ENCODE measurements at places on chromosomes 2 and 18.
A peak's percentile ranks its signal among the peaks of the same experiment; 100 is the strongest.

GRCh38 chr2:191488135-191488534 is 189.8 kb upstream of the NABP1 start:
- DNase-seq = no peak

DNA sequence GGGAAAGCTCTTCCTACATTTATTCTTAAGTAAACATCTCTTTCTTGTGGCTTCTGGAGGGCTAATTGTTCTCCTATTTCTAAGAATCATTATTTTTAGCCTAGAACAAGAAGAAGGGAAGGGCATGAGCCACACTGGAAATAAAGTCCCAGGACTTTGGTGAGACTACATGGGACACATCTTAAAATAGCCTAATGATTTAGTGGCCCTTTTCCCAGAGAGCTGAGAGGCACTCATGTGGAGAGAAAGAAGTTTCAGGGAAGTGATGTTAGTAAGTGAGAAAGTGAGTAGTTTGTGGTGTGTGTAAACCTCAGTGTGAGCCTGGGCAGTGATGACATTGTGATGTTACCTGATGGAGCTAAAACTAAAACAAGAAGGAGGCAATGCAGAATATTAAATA is 14.6 kb downstream of the ITGA4 start:
- no peak for DNase-seq

- no peak for DNase-seq
Measured at GRCh38 chr2:124489686-124490085, 464.6 kb downstream of the CNTNAP5 start.

DNA sequence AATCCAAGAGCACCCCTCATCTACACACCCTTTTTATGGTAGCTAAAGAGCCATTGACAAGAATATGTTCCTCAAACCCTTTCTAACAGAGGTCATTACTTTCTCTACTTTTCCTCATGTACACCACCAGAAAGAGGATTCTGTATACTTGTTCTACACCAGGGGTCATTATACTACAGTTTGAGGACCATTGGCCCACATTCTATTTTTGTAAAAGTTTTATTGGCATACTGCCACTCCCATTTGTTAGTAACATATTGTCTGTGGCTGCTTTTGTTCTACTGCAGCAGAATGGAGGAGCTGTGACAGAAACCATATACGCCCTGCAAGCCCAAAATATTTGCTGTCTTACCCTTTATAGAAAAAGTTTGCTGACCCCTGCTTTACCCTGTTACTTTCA is 14.3 kb downstream of the HTR2B start:
- no peak for DNase-seq

DNA sequence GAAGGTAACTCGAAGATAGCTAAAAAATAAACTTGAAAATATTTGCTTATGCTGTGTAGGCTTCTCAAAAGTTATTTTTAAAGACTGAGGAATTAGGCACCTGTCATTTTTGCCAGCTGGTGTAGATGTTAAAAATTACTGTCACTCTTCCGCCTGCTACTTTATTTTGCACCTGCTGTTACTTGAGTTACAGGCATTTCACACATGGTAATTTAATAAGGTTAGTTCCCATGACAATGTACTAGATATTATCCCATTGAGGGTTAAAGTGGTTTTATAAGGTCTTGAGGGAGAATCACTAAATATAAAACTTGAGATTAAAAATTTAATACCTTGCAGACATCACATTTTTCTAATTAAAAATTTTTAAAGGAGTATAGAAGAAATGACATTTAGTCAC is 26.6 kb downstream of the MYL1 start:
- no peak for DNase-seq

- no peak for DNase-seq
Measured at GRCh38 chr2:138324068-138324771, 177.3 kb upstream of the SPOPL start.

- no peak for DNase-seq
Measured at GRCh38 chr2:155424518-155424917, 726.0 kb downstream of the KCNJ3 start.

- no peak for DNase-seq
Measured at GRCh38 chr2:160317181-160318099, 117.4 kb upstream of the ITGB6 start.

GRCh38 chr2:2890901-2891300 is 486.7 kb downstream of the EIPR1 start:
- DNase-seq = no peak

- no peak for DNase-seq
Measured at GRCh38 chr18:62357079-62357719, 32.1 kb downstream of the TNFRSF11A start.

DNA sequence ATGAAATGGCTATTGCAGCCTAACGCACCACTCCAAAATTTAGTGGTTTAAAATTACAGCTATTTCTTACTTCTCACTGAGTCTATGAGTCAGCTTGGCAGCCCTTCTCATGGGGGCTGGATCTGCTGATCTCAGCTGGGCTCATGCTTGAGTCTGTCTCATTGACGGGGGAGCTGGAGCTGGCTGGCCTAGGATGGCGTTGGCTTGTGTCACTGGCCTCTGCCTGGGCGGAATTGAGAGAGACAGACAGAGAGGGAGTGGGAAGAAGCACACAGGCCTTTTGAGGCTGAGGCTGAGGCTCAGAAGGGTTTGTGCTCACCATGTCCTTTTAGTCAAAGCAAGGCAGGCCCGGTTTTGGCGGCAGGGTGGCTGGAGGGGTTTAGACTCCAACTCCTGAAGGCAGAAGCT is 412.1 kb upstream of the MYT1L start:
- DNase-seq = no peak

GRCh38 chr2:8522687-8523086 is 159.2 kb upstream of the ID2 start:
- no peak for DNase-seq

- DNase-seq = no peak
Measured at GRCh38 chr2:200637901-200638300, 52.1 kb downstream of the AOX1 start.

DNA sequence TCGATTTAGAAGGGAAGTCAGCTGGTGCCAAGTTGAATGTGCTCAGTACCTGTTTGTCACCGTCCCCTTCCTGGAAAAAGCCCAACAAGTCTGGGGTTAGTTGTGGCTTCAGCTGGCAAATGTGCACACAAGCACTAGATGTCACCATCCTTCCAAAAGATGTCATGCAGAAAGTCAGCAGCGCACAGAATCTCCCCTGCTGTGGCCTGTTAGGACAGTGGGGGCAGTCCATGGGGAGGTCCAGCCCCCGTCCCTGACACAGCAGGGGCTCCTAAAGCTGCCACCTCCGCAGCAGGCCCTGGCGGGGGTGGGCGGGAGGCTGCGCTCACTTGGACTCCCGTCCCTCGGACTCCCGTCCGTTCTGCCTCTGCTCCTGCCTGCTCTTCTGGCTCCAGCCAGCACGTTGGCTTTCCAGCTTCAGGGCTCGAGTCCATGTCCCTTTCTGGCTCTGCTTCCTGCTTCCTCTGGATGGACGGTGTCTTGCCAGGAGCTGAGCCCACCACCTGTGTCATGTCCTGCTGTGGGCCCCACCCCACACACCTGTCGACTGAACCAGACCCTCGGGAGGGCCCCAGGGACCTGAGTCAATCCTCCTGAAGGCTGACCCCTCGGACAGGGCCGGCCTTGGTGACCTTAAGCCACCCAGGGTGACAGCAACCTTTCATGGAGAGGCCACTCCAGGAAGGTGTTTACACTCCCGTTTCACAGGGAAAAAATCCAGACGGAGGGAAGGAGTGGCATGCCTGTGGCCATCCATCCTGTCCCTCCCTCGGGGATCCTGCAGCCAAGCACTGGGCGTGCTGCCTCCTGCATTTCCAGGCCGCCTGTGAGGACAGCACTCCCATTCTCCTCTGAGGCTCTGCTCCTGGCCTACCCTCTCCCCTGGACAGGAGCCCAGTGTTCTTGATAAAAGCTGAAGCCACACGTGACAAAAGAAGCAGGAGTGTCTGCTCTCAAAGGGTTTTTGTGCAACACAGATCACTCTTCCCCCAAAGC is 8.5 kb downstream of the RAB17 start:
- DNase-seq = peak; percentile 68

DNA sequence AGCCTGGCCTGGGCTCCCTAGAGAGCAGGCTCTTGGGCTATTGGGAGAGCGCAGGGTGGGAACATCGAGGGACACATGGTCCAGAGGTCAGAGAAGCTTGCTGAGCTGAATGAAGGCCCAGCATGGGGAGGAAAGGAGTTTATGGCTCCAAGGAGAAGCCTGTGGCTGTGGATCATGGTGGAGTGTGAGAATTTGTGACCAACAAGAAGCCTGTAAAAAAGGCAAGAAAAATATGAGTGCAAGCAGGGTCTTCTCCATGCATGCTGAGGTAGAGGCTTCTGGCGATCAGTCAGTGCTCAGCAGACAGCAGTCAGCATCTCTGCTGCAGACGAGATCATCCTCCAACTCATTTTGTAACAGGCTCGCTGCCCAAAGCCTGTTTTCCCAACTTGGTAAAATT is 1.3 kb upstream of the SCYGR3 start:
- no peak for DNase-seq

DNA sequence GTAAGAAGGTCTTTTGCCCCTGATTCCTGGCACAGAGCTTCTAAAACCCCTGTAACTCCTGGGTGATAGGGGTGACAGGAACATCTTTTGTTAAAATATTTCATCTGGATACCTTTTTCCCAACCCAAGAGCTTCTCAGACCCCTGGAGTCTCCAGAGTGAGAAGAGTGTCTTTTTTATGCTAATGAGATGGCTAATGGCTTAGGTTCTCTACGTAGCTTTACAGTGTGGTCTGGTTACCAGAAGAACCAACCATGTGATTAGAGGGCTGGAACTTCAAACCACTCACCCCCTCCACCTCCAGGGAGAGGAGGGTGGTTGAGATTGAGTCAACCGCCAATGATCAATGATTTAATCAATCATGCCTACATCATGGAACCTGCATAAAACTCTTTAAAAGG is 16.2 kb upstream of the DCC start:
- DNase-seq = no peak

GRCh38 chr2:238060096-238060541 is 682 bp upstream of the SCLY start:
- no peak for DNase-seq

DNA sequence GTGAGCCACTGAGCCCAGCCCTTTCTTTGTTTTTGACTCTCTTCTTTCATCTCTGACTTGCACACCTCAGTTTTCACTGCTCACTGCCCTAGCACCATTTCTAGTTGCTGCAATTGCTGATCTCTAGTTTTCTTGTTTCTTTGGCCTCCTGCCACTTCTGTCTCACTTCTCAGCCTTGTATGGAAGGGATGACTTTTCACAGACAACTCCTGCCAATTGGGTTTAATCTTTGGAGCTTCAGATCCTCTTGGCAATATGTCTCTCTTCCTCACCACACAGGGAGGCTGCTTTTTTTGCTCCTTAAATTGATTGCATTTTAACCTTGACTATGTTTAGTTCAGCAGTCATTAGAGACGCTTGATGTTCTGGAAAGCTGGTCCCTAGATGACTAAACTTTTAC is 323.1 kb downstream of the CTNNA2 start:
- no peak for DNase-seq

DNA sequence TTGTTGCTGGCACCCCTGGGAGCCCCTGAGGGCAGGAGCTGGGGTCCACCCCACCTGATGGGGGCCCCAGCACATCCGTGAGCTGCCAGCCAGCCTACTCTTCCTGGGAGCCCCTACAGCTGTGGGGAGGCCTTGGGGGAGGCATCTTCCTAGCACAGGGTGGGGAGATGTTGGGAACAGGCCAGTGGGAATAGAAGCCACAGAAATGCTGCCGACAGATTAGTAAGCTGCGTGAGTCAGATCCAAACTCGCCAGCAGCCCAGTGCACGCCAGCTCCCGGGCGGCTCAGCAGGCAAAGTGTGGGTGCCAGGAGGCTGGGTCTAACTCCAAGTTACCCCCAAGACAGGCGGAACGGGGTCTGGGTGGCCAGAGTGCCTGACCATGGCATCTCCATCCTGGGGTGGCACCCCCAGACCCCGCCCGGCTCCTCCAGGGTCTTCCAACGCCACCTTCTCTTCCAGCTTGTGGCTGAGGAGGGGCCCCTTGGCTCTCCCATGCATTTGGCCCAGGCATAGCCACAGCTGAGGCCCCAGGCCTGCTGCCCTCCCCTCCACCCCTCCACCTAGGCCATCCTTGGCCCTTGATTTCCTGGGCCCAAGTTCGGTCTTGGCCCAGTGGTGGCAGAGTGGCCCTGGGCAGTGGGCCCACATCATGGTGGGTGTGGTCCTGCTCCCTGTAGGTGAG is 15.3 kb downstream of the CROCC2 start:
- DNase-seq = peak; percentile 15

DNA sequence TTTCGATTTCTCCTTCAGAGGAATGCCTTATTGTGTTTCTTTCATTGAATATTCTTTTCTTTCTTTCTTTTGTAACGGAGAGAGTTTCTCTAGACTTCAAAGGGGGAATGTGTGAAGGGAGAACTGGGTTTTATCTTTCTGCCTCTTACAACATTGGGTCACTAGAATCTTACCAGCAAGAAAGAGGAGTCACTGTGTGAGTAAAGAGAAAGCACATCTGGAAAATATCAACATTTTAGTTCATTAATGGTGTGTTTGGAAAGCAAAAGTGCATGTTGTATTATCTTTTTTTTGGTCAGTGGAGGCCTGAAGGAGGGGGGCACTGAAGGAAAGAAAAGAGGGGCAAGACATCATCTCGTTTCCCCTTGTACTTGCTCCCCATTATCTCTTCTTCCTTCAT is 86.6 kb upstream of the THOC1 start:
- no peak for DNase-seq
